ENCODE measurements at places on chromosomes 1 and 21.

GRCh38 chr1:81387446-81387845 lies 413.3 kb upstream of the ADGRL2 start:
- no peak for DNase-seq

- DNase-seq, result no peak
Measured at GRCh38 chr1:215228193-215228592, 145.7 kb downstream of the KCNK2 start.

- DNase-seq, result no peak
Measured at GRCh38 chr1:241972703-241973369, 15.3 kb downstream of the BECN2 start.

GRCh38 chr1:32256473-32257226 lies 5.6 kb downstream of the LCK start:
- DNase-seq, result no peak

DNA sequence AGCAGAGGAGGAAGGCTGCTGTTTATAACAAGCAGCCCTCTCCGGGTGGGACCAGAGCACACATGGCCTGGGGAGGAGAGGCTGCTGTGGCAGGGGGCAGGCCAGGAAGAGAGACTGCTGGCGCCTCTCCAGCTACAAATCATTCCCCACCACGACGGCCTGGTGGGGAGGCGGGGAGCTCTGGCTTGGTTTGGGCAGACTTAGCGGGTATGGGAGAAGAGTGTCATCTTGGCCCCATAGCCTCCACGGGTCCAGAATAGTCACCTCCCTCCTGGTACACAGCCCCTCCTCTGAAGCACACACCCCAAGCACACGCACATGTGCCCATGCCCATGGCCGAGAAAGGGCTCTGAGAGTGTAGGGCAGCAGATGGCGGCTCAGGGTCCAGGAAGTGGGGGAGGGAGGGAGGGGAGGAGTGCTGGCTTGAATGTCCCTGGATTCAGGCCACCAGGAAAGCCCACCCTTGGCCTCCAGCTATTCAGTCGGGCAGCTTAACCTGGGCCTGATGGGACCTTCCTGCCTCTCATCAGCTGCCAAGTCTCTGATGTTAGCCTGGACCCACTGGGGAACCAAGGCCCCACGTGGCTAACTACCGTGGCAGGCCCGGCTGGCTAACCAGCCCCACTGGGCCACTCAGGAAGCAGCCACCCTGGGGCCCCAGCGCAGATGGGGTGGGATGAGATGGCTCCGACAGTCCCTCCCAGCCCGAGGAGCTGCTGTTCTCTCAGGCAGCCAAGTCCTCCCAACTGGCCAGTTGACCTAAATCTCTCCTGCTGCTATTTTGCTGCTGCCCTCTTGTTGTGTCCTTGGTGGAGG lies 10.9 kb downstream of the LRP8 start:
- no peak for DNase-seq

Measured in RWPE1 (cell line).